ENCODE measurements at places on chromosomes 1 and 21. TPM values are rescaled to one million over a fixed set of nuclear protein-coding genes. Genes with fewer than 3 reads are reported as not detected.

- H3K36me3 ChIP-seq, result no peaks in the 10 kb centered on the region
- H3K4me1 ChIP-seq, result no peaks in the 10 kb centered on the region
- H3K27ac ChIP-seq, result no peak overlapping the region
- DNase-seq, result no peak
- no peak overlapping the region for H3K4me3 ChIP-seq
- no peaks in the 10 kb centered on the region for H3K27me3 ChIP-seq
These were observed 146.2 kb downstream of the KCNT2 start for GRCh38 chr1:196462086-196462485.

- H3K4me3 ChIP-seq, result no peak overlapping the region
- no peak overlapping the region for H3K27ac ChIP-seq
- DNase-seq, result no peak
- no peaks in the 10 kb centered on the region for H3K36me3 ChIP-seq
These were observed 103.6 kb downstream of the SPAG17 start for GRCh38 chr1:118081387-118081786.

GRCh38 chr21:33202464-33203363 is 27.0 kb upstream of the IFNAR2 start:
- H3K36me3 ChIP-seq, result no peaks in the 10 kb centered on the region
- no peak for DNase-seq
- no peaks in the 10 kb centered on the region for H3K4me1 ChIP-seq
- no peaks in the 10 kb centered on the region for H3K27me3 ChIP-seq
- H3K4me3 ChIP-seq, result no peak overlapping the region
- no peak overlapping the region for H3K27ac ChIP-seq

DNA sequence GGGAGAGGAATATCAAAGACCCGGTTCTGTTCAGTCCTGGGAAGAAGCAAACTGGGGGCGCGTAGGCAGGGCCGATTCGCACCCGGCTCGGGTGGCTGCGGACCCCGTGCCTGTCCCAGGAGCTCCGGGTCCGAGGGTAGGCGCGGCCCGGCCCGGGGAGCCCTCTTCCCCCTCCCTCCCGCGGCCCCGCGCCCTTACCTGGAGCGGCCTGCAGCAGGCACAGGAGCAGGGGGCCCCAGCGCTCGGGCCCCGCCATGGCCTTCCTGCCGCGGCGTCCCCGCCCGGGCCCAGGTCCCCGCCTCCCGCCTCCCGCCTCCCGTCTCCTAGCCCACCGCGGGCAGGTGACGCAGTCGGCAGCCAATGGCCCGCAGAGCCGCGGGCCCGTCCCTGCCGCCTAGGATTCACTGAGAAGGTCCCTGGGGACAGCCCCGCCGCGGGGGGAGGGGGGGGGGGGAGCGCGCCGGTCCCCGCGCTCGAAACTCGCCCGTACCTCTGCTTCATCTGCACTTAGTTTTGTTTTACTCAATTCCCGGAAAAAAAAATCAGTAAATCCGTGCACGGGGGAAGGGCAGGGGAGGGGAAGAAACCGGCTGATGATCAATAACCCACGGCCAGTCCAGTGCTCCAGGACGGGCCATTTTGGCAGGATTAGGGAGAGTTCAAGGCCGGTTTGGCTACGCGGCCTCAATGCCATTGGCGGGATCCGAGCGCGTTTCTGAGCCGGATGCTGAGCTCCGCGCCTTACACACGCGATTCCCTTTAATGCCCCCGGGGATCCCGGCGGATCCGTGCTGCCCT is at the start of gene IFNLR1:
TSS of gene IFNLR1 (minus strand) at position 297 of the 798 bp plus-strand sequence. CDS start at position 256, 41 bp downstream.
- peak; percentile 77 for DNase-seq
- peak within 1 kb of the TSS; percentile 30 for H3K4me3 ChIP-seq
- H3K27ac ChIP-seq, result no peak within 1 kb of the TSS
- H3K36me3 ChIP-seq, result no peaks in the 10 kb centered on the region

- H3K4me3 ChIP-seq, result no peak overlapping the region
- H3K4me1 ChIP-seq, result no peaks in the 10 kb centered on the region
- H3K27ac ChIP-seq, result no peak overlapping the region
- H3K36me3 ChIP-seq, result no peaks in the 10 kb centered on the region
- DNase-seq, result no peak
These were observed 22.7 kb upstream of the ZNF436 start for GRCh38 chr1:23392125-23392855.

DNA sequence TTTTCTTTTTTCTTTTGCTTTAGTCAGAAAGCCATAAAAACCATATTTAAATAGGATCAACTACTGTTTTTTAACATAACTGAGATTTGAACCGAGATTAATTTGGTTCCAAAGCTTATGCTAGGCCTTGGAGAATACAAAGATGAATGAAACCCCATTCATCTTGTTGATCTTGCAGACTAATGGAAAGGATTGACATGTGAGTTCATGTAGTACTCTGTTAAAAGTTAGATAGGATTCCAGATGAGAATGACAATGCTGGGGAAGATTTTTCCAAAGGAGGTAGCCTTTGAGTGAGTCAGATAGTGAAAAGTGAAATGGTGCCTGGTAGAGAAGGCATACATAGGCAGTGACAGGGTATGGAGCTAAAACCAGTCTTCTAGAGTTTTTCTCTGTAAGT is 22.7 kb downstream of the RBM15 start:
- no peak overlapping the region for H3K4me3 ChIP-seq
- no peaks in the 10 kb centered on the region for H3K27me3 ChIP-seq
- no peak overlapping the region for H3K27ac ChIP-seq
- DNase-seq, result no peak
- no peaks in the 10 kb centered on the region for H3K36me3 ChIP-seq

DNA sequence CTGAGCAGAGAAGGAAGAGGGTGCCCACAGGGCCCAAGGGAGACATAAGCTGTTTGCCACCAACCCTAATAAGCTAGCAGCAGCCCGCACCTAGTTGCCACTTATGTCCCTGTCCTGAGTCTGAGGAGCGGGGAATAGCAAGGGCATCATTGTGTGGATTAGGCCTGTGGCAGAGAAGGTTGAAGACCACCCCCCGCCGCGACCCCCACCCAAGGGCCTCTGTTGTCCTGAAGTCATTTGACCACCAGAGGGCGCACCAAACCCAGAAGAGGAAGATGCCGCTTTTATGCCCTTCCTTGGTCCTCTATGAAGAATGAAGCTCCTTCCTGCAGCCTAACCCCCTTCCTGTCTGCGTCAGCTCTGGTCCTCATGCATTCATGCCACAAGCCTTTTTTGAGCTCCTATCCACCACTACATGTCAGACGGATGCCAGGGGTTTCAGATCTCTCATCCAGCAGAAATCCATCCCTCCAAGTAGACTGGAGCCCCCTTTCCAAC is 16.6 kb downstream of the RHBG start:
- H3K36me3 ChIP-seq, result no peaks in the 10 kb centered on the region
- no peak overlapping the region for H3K27ac ChIP-seq
- peak; percentile 84 for DNase-seq
- no peak overlapping the region for H3K4me3 ChIP-seq
- peaks cover 2% of the 10 kb centered on the region for H3K27me3 ChIP-seq

GRCh38 chr21:36516281-36516680 is 36.4 kb upstream of the CLDN14 start:
- H3K4me1 ChIP-seq, result no peaks in the 10 kb centered on the region
- H3K27ac ChIP-seq, result no peak overlapping the region
- DNase-seq, result no peak
- no peak overlapping the region for H3K4me3 ChIP-seq

GRCh38 chr1:3956527-3957170 is 56.6 kb upstream of the C1orf174 start:
- no peak for DNase-seq
- H3K27me3 ChIP-seq, result no peaks in the 10 kb centered on the region

Gene NBPF10
- 4.8 TPM for total RNA-seq

Gene MYCL
- 1.2 TPM for total RNA-seq

DNA sequence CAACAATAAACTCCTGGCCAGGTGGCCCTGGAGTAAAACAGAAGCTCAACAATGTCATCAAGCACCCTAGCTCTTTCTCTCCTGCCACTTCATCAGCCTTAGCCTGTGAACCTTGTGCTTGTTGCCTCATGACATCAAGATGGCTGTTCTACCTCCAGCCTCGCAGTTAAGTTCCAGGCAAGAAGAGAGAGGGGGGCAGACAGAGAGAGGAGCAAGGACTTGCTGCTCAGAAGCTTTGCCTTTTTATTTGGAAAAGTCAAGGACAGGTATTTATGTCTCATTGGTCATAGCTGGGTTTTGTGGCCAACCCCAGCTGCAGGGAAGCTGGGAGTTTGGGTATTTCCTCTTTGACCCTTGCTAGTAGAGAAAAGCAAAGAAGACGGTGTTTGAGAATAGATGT is 60.3 kb upstream of the GADD45A start:
- no peak for DNase-seq
- H3K4me1 ChIP-seq, result no peaks in the 10 kb centered on the region
- H3K27me3 ChIP-seq, result no peaks in the 10 kb centered on the region
- H3K27ac ChIP-seq, result no peak overlapping the region

DNA sequence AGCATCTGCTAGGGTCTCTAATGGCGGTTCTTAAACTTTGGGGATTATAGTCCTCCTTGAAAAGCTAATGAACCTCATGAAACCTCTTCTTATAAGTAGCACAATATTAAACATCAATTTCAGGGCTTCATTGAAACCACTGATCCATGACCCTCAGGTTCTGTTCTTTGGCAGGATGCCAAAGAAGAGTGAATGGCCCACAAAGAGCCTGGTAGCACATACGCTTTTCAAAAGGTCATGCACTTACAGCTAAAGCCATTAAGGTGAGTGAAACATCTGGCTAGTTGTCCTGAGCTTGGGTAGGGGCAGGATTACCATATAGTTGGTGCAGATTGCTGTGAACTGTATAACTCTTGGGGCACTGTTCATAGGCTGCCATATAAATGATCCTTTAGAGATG is 42.3 kb downstream of the MDM4 start:
- H3K4me1 ChIP-seq, result no peaks in the 10 kb centered on the region
- H3K27ac ChIP-seq, result no peak overlapping the region
- no peaks in the 10 kb centered on the region for H3K36me3 ChIP-seq

Gene KRTAP11-1
- total RNA-seq, result not detected

Gene THEM5
- not detected for total RNA-seq

DNA sequence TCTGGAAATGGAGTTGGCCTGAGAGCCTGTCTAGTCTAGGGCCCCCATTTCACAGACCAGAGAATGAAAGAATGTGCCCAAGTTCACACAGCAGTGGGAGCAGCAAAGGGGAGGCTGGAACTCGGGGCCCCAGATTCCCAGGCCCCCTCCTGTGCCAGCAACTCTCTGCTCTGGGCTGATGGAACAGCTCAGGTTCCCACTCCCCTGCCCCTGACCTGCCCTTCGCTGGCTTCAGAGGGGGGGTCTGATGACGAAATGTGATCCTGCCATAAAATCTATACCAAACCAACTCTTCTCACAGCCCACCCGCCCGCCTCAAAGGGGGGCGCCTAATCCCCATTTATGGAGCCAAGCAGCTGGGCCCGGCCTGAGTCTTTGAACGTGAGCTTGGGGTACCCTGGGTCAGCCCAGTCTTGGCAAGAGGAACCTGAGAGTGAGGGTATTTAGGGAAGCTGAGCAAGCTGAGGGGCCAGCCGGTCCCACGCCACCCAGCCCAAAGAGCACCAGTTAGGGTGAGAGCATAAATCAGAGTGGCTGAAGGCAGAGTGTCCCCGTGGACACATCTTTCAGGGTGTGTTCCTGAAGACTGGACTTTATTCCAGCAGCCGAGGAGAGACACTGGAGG is 65.0 kb downstream of the FOXD2 start:
- H3K36me3 ChIP-seq, result no peaks in the 10 kb centered on the region
- no peak overlapping the region for H3K27ac ChIP-seq
- DNase-seq, result no peak
- no peak overlapping the region for H3K4me3 ChIP-seq
- H3K27me3 ChIP-seq, result no peaks in the 10 kb centered on the region

- H3K36me3 ChIP-seq, result no peaks in the 10 kb centered on the region
- no peak overlapping the region for H3K4me3 ChIP-seq
- no peaks in the 10 kb centered on the region for H3K4me1 ChIP-seq
- H3K27ac ChIP-seq, result no peak overlapping the region
- DNase-seq, result no peak
- H3K27me3 ChIP-seq, result no peaks in the 10 kb centered on the region
These were observed 81.0 kb downstream of the SLC30A10 start for GRCh38 chr1:219847215-219847855.

Gene SLC6A17
- 0.21 TPM for total RNA-seq

- no peak for DNase-seq
- no peak overlapping the region for H3K4me3 ChIP-seq
- H3K27me3 ChIP-seq, result no peaks in the 10 kb centered on the region
- no peaks in the 10 kb centered on the region for H3K36me3 ChIP-seq
- no peaks in the 10 kb centered on the region for H3K4me1 ChIP-seq
These were observed 201.3 kb downstream of the NCAM2 start for GRCh38 chr21:21199342-21200102.

- no peaks in the 10 kb centered on the region for H3K36me3 ChIP-seq
- H3K4me1 ChIP-seq, result no peaks in the 10 kb centered on the region
- no peak overlapping the region for H3K4me3 ChIP-seq
- H3K27ac ChIP-seq, result no peak overlapping the region
- no peak for DNase-seq
These were observed 344.5 kb downstream of the RWDD3 start for GRCh38 chr1:95578462-95578861.

Gene CD53
- 38.3 TPM for total RNA-seq

Gene CD52
- total RNA-seq, result 12.0 TPM

DNA sequence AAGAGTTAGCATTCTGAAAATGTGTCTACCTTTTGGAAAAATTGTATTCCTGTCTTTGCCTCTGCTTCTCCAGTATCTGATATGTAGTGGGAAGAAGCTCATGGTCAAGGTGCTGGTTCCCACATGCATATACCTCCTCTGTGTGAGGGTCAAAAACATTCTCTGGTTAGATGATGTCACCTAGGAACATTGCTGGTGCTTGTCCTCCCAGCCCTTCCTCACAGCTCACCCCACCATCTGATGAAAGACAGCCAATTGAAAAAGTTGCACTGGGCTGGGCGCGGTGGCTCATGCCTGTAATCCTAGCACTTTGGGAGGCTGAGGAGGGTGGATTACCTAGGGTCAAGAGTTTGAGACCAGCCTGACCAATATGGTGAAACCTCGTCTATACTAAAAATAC is 154.4 kb downstream of the NR5A2 start:
- no peaks in the 10 kb centered on the region for H3K4me1 ChIP-seq
- DNase-seq, result no peak
- H3K36me3 ChIP-seq, result no peaks in the 10 kb centered on the region
- no peak overlapping the region for H3K4me3 ChIP-seq
- no peaks in the 10 kb centered on the region for H3K27me3 ChIP-seq

GRCh38 chr1:111133866-111134265 is 6.0 kb downstream of the DRAM2 start:
- H3K4me1 ChIP-seq, result no peaks in the 10 kb centered on the region
- no peaks in the 10 kb centered on the region for H3K27me3 ChIP-seq

- no peaks in the 10 kb centered on the region for H3K36me3 ChIP-seq
- no peaks in the 10 kb centered on the region for H3K4me1 ChIP-seq
- H3K4me3 ChIP-seq, result no peak overlapping the region
- DNase-seq, result no peak
- H3K27ac ChIP-seq, result no peak overlapping the region
These were observed 51.2 kb downstream of the LRRN2 start for GRCh38 chr1:204634260-204634910.

All from aorta (tissue), 5 donors.